ENCODE measurements at places on chromosomes 12 and 14. TPM values are rescaled to one million over a fixed set of nuclear protein-coding genes. Genes with fewer than 3 reads are reported as not detected.

DIO2 gene
- total RNA-seq: 0.46 TPM

NANOG gene
- total RNA-seq: 0.49 TPM

JDP2 gene
- total RNA-seq: 34.8 TPM

FGF6 gene
- not detected for total RNA-seq

PMCH gene
- total RNA-seq: not detected

OAS1 gene
- 15.8 TPM for total RNA-seq

DHH gene
- 2.6 TPM for total RNA-seq
